ENCODE measurements at places on chromosomes 2 and 18. TPM values are rescaled to one million over a fixed set of nuclear protein-coding genes. Genes with fewer than 3 reads are reported as not detected.

The IL1B gene
- total RNA-seq = not detected

DNA sequence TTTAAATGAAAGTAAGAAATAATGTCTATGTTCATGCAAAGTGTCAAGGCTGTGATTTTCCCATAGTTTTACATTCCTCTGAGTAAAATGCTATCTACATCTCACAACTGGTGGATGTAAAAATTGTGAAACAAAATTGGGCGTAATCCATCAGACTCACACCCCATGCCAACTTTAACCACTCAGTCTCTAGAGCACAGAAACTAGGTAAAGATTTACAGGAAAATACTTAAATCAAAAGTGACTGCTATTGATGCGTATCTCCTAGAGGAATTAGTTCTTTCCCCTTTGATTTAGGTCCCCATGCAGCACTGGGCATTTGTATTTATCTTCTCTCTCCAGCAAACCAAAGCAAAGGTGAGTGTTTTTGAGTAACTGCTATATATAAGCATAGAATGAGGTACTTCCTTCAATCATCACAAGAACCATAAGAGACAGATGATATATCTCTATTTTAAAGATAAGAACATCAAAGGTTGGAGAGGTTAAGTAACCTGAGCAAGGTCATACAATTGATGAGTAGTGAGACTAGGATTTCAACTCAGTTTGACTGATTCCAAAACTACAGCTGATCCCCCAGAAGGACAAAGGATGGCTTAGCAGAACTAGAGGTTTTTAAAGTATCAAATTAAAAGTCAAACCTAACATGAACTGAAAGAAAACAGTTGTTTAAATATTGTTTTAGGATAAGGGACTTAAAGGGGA is 594.0 kb upstream of the ACVR2A start:
- no peak for DNase-seq

DNA sequence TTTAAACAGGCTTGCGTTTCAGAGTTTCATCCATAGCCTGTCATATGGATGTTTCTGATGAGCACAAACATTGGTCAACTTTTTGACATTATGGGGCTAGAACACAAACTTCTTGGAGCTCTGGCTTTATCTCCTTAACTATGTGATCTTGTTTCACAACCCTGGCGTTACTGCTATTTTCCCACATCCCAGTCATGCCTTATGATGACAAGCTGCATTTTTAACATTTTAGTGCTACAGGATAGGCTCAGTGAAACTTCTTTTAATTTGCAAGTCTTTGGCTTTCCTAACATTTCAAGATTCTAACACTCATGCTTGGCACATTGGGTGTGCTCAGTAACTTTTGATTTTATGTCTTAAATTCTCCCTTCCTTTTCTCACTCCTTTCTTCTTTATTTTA is 21.0 kb upstream of the PDE1A start:
- DNase-seq = no peak

GRCh38 chr2:151071382-151071781 is 190.3 kb downstream of the RBM43 start:
- peak; percentile 12 for DNase-seq

- no peak for DNase-seq
Measured at GRCh38 chr2:120312076-120312475, 33.9 kb upstream of the INHBB start.

DNA sequence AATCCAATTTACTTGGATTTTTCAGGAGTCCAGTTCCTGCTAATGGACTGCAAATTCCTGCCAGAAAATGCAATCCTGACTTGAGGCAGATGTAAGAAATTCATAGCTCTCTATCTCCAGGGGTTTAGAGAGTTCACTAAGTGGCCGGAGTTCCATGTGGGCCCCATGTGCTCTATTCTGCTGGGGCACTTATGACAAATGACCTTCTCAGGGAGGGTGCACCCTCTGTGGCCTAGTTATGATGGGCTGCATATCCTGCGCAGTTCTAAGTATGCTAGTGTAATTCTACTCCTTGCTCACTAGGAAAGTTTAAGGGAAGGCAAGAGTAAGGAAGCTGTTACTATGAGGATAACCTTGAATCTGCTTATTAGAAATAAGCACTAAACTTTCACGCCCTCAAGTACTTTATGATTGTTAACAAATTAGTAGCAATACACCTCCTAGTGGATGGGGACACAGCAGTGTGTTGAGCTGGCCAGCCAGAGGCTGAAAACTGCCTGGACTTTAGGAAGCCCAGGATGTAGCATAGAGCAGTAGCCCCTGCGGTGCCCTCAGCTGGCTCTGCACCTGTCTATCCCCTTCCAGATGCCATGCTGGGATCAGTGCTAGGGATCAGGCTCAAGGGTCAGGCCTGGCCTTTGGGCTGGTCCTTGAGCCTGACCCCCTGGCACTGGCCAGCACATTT is 14.4 kb downstream of the SMYD1 start:
- DNase-seq = no peak

- DNase-seq = no peak
Measured at GRCh38 chr2:47086571-47086970, 68.5 kb downstream of the STPG4 start.
